ENCODE measurements at places on chromosomes 7 and 10. TPM values are rescaled to one million over a fixed set of nuclear protein-coding genes. Genes with fewer than 3 reads are reported as not detected.
A peak's percentile ranks its signal among the peaks of the same experiment; 100 is the strongest.

ELFN1 gene
- polyA plus RNA-seq = 0.05 TPM

CTAGE6 gene
- polyA plus RNA-seq = 0.32 TPM

ZSCAN25 gene
- polyA plus RNA-seq = 18.7 TPM

CHST3 gene
- 6.0 TPM for polyA plus RNA-seq

CACNB2 gene
- polyA plus RNA-seq = 0.75 TPM

DNA sequence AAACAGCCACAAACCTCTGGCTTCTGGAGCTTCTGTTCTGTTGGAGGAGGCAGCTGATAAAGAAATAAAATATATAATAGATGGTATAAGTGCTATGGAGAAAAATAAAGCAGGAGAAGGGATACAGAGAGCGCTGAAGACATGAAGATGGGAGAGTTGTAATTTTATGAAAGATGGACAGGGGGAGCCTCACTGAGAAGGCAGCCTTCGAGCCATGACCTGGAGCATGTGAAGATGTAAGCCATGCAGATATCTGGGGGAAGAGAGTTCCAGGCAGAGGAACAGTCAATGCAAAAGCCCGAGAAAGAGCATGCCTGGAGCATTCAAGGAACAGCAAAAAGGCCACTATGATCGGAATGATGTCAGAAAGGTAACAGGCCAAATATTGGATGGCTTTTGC lies 187.5 kb downstream of the KIAA1217 start:
- DNase-seq = no peak

DNA sequence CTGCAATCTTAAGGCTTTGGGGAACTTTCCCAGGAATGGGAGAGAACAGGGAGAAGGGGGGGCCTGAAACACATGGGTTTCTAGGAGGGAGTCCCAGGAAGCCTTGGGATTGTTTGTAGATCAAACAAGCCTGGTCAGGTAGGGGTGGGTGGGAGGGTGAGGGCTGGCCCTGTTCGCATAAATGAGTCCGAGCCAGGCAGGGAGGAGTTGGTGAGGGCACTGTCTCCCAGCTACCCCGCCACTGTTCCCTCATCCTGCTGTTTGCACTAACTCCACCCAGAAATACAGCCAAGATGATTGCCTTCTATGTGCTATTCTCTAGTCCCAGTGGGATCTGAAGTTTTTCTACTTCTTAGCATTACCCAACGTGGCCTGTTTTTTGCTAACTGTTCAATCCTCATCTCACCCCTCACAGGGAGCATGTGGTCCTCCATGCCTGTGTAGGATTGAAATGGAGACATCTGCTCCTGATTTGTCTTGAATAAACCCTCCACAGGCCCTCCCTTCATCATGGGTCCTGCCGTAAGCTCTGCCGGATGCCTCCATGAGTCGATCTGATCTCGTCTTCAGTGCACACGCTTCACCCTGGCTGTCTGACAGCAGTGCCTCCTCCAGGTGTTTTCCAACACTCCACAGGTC lies 257.0 kb downstream of the COBL start:
- no peak for DNase-seq

GRCh38 chr10:119007211-119007574 lies 22.3 kb upstream of the NANOS1 start:
- DNase-seq = peak; percentile 47

- no peak for DNase-seq
These were observed 458.6 kb upstream of the KLF6 start for GRCh38 chr10:4243651-4244050.

- no peak for DNase-seq
These were observed 3.0 kb downstream of the PTPRE start for GRCh38 chr10:127909716-127910463.

DNA sequence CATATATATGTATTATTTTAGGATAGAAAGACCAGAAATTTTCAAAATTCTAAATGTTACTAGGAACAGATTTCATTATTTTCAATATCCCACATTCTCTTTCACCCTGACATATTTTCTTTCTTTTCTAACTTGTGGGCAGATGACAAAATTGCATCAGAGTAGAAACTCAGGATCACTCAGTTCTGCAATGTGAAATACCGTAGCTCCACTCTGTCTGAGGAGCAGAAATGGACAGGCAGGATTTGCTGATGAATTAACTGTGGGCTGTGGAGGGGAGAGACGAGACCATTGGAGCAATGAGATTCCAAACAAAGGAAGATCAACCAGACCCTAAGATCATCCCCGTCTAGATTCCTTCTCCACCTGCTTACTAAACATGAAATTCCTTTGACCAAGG lies 37.0 kb upstream of the SVOPL start:
- DNase-seq = no peak

- no peak for DNase-seq
These were observed 24.4 kb downstream of the TMEM273 start for GRCh38 chr10:49163741-49164140.

DNA sequence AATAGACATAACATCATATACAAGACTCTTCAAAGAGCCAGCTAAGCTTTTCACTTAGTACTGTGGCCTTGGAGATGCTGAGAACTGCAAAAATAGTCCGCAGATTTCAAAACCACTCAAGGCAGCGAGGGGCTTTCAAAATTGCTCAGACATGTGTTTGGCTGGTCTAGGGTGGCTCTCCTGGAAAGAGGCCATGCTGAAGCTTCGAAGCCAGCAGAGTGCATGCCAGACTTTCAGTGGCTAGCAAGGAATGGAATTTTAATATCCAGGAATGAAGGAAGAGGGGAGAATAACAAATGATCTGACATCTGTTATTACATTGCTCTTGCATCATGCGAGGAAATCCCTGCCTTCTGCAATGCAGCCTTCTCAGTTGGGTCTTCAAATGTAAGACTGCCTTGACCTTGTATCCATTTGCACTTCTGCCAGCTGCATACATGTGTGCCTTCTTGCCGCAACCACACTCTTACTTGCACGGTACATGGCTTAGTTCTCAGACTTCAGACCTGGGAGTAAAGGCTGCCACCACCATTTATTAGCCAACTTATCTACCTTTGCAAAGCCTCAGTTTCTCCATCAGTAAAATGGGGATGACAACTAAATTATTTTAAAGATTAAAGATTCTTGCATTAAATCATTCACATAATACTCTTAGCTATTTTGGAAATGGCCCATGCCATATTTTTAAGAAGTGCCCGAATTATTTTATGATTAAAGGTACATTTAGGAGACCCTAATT lies 55.9 kb downstream of the ITIH5 start:
- no peak for DNase-seq

- no peak for DNase-seq
These were observed 315.8 kb upstream of the POM121L12 start for GRCh38 chr7:52719677-52720076.

- DNase-seq = peak; percentile 16
These were observed 274.7 kb upstream of the HGF start for GRCh38 chr7:82044497-82045080.

GRCh38 chr7:2213551-2214215 lies 19.1 kb downstream of the MAD1L1 start:
- DNase-seq = no peak

All from SK-N-SH (cell line).